ENCODE measurements at places on chromosomes 4 and X. TPM values are rescaled to one million over a fixed set of nuclear protein-coding genes. Genes with fewer than 3 reads are reported as not detected.
A peak's percentile ranks its signal among the peaks of the same experiment; 100 is the strongest.

The MAGEC1 gene
- not detected for total RNA-seq

DNA sequence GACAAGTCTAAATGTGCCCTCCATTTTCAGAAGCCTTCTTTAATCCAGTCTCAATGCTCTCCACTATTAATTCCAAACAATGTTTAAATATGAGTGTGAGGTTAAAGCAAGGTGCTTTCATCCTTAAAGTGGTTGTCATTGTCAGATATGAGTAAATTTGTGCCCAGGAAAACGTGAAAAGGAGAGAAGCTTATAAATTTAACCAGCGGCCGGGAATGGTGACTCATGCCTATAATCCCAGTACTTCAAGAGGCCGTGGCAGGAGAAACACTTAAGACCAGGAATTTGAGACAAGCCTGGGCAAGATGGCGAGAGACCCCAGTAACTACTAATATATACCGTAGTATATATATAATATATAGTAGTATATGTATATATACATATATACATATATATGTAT is 270.0 kb downstream of the ARHGAP24 start:
- peak; percentile 28 for DNase-seq
- H3K27ac ChIP-seq: no peak overlapping the region
- H3K4me3 ChIP-seq: no peak overlapping the region
- H3K4me1 ChIP-seq: peaks cover 36% of the 10 kb centered on the region
- no peaks in the 10 kb centered on the region for H3K36me3 ChIP-seq
- no peaks in the 10 kb centered on the region for H3K27me3 ChIP-seq

DNA sequence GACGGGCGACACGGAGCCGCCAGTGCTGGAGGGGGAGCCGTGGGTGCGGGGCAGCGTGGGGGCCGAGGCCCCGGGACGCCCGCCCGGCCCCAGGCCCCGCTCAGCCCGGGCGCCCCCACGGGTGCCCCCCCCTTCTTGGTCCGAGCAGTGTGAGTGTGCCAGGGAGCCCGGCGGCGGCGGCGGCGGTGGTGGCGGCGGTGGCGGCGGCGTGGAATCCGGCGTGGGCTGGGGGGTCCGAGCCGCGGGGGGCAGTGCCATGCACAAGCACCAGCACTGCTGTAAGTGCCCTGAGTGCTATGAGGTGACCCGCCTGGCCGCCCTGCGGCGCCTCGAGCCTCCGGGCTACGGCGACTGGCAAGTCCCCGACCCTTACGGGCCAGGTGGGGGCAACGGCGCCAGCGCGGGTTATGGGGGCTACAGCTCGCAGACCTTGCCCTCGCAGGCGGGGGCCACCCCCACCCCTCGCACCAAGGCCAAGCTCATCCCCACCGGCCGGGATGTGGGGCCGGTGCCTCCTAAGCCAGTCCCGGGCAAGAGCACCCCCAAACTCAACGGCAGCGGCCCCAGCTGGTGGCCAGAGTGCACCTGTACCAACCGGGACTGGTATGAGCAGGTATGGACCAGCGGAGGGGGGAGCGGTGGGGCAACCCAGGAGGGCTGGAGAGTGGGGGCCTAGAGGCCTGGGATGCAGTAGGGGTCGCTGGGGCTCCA is 466 bp downstream of the DLG3 start:
- H3K4me1 ChIP-seq: no peaks in the 10 kb centered on the region
- no peaks in the 10 kb centered on the region for H3K36me3 ChIP-seq

GRCh38 chr4:96379524-96379923 is 539.6 kb downstream of the PDHA2 start:
- H3K4me1 ChIP-seq: no peaks in the 10 kb centered on the region
- DNase-seq: no peak
- H3K4me3 ChIP-seq: no peak overlapping the region

GRCh38 chr4:152265149-152265621 is 270.7 kb downstream of the FBXW7 start:
- no peak overlapping the region for H3K27ac ChIP-seq
- no peaks in the 10 kb centered on the region for H3K27me3 ChIP-seq
- H3K4me3 ChIP-seq: no peak overlapping the region
- peaks cover 2% of the 10 kb centered on the region for H3K4me1 ChIP-seq
- H3K36me3 ChIP-seq: no peaks in the 10 kb centered on the region
- no peak for DNase-seq

DNA sequence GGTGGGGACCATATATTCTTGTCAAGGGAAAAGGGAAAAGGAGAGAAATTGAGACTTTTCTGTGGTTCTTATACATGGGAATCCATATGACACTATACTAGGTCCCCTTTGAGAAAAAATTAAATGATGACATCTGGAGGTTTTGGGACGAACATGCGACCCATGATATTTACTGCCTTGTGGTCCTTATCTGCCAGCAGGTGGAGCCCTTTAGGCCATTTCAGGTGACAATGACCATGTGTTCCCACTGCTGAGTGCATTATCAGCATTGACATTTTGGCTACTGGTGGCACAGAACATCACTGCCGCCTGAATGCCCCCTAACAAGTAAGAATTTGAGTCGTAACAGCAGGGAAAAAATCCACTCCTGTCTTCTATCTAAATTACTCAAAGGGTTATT is 843.4 kb downstream of the FSTL5 start:
- H3K4me3 ChIP-seq: no peak overlapping the region
- H3K27me3 ChIP-seq: no peaks in the 10 kb centered on the region
- no peaks in the 10 kb centered on the region for H3K4me1 ChIP-seq
- H3K36me3 ChIP-seq: no peaks in the 10 kb centered on the region
- H3K27ac ChIP-seq: no peak overlapping the region

- no peak overlapping the region for H3K4me3 ChIP-seq
- H3K27me3 ChIP-seq: no peaks in the 10 kb centered on the region
- no peak for DNase-seq
- H3K4me1 ChIP-seq: no peaks in the 10 kb centered on the region
Measured at GRCh38 chr4:63049726-63050125, 1359.5 kb downstream of the TECRL start.

DNA sequence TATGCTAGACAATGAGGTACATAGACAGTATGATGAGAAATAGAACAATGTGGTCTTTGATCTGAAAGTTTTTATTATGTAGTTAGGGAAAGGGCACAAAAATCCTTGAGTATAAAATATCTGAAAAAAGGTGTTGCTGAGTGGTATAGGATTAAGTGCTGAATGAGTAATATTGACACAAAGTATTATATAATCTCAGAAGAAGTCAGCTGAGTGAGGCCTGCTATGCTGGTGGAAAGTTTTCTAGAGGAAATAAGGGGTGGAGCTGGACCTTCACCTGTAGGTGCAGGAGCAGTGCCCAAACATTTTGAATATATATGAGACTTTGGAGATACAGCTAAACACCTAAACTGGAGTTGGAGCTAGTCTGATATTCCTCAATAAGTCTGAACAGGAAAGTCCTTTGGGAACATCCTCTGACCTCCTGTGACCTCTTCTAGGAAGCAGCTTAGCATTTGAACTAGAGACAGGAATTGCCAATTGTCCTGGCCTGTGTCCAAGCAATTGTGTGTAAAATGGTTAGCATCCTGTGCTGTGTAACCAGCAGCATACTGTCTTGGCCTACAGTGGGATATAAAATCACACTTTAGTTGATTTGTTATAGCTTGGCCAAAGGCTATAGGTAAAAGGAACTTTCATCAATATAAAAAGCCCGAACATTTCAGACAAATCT is 285.3 kb downstream of the ANKRD50 start:
- H3K27ac ChIP-seq: no peak overlapping the region
- DNase-seq: no peak
- no peaks in the 10 kb centered on the region for H3K36me3 ChIP-seq
- H3K27me3 ChIP-seq: no peaks in the 10 kb centered on the region
- peaks cover 28% of the 10 kb centered on the region for H3K4me1 ChIP-seq
- no peak overlapping the region for H3K4me3 ChIP-seq

DNA sequence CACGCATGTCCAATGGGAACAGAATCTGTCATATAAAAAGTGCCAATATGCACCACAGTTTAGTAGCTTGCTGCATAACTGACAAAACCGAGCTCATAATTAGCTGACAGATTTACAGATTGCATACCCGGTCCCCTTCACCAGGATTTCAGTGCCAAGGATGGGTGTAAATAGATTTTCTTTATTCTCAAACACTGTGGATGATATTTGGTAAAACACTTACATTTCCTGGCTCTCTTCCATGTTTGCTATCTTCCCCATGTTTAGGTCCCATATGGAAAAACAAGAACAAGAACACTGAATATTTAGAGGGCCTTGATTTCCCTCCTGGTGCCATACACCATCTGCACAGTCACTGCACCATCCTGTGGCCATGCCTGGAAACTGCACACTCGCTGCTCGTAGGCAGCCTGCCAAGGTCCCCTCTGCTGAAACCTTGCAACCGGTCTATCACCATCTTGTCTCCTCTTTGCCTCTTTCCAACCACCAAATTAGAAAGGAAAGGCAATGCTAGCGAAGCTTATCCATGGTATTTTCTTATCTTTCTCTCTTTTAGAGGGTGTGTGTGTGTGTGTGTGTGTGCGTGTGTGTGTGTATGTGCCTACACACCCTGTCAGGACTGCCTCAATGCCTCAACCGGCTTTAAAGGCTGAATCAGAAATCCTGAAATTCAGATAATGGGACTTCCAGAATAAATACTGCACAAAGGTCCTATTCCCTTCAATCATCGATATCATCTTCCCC is 124.2 kb upstream of the MBNL3 start:
- no peak overlapping the region for H3K27ac ChIP-seq
- peak; percentile 55 for DNase-seq
- H3K4me1 ChIP-seq: no peaks in the 10 kb centered on the region
- H3K27me3 ChIP-seq: no peaks in the 10 kb centered on the region
- no peaks in the 10 kb centered on the region for H3K36me3 ChIP-seq

DNA sequence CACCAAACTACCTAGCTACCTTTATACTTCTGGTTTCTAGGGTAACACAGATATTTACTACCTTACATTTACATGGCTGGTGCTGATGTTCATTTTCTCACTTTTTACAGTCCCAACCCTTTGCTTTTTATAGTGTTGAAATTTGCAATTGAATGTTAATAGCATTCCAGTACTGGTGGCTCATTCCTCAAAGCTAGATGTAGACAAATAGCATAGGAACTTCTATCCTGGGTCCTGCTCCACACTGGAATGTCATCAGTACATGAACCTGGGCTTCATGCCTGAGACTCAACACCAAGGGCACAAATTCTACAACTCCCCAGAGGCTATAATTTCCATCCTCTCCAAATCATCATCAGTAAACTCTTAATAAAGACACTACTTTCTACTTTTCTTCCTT is 10.3 kb upstream of the TRMT2B start:
- H3K27ac ChIP-seq: no peak overlapping the region
- peaks cover 9% of the 10 kb centered on the region for H3K4me1 ChIP-seq
- H3K27me3 ChIP-seq: no peaks in the 10 kb centered on the region
- DNase-seq: peak; percentile 36
- H3K4me3 ChIP-seq: no peak overlapping the region

All from GM23248 (cell line).